ENCODE measurements at places on chromosomes 7 and 10.
A peak's percentile ranks its signal among the peaks of the same experiment; 100 is the strongest.

- no peak for DNase-seq
Observed at GRCh38 chr10:43252166-43252782, 14.6 kb downstream of the RASGEF1A start.

DNA sequence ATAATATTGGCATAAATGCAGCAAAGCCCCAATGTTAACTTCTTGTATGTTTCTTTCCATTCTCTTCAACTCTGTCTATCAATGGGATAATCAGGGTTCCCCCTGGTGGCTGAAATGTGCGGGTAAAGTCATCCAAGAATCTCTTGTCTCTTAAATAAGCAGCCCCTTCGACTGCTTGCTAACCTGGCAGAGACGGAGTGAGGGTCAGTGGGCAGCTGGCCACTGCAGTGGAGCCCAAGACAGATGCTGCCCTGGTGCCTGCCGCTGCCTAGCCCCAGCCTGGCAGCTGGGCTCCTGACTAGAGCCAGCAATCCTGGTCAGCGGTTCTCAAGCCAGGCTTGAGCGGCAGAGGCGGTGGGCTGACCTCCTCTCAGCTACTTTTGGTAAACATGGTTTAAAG, 248.9 kb downstream of the COBL start:
- peak; percentile 73 for DNase-seq

GRCh38 chr10:5165738-5166137, 19.2 kb downstream of the AKR1C8 start:
- DNase-seq, result no peak

GRCh38 chr10:29618341-29619171, 16.2 kb downstream of the SVIL start:
- no peak for DNase-seq

- no peak for DNase-seq
Observed at GRCh38 chr7:112940314-112940732, 146.3 kb downstream of the GPR85 start.

DNA sequence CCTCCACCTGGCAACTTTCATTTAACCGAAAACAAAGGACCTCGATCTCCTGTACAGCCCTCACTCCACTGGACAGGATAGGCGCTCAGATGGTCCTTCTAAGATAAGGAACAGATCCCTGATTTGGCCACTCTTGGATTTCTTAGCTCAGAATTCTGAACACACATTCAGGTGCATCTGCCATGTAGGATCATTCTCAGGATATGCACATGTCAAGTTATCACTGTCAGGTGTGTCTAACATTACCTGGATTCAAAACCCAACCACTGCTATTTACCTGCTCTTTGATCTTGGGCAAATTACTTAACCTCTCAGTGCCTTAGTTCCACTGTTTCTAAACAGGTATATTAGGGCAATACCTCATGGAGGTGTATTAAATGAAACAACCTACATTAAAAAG, 12.2 kb upstream of the ADD3 start:
- no peak for DNase-seq

DNA sequence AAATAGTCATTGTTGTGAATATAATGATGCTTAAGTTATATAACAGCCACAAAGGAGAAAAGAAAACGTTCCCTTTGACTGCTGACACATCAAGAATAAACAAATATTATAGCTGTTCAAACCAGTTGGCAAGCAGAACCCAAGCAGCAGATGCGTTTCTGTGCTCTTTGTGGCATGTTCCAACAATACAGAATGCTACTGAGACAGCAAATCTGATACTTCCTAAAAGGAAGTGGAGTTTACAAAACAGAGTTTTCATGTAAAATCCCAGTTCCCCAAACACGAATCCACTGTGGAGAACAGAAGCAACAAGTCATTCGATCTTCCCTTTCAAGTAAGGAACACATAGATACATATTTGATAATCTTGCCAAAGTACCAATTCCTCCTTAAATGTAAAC, 170.9 kb upstream of the ASAH2 start:
- DNase-seq, result no peak

GRCh38 chr10:5983774-5984173, 6.4 kb upstream of the IL15RA start:
- DNase-seq, result no peak

- DNase-seq, result peak; percentile 30
Observed at GRCh38 chr10:88289342-88289741, 293.8 kb downstream of the RNLS start.

GRCh38 chr10:13404305-13404759, 56.2 kb upstream of the SEPHS1 start:
- DNase-seq, result peak; percentile 8

GRCh38 chr7:134307320-134307719, 9.4 kb downstream of the SLC35B4 start:
- DNase-seq, result peak; percentile 56

GRCh38 chr7:50362142-50362541, 57.6 kb downstream of the IKZF1 start:
- no peak for DNase-seq

DNA sequence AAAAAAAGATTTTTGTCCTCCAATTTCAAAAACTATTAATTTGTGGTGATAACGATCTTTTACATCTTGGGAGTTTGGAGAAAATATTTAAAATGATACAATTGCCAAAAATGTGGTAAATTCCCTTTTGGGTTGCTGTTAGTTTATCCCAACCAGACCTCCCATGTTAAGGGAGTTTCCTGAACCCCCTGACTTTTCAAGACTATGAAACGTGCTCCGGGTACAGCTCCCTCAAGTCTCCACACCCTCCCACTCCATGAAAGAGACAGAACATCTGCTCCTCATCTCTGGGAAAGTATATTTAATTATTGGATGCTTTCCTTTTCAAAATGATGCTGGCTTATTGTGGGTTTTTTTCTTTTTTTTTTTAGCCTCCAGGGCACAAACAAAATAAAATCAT, 534.6 kb upstream of the NRP1 start:
- DNase-seq, result peak; percentile 24

DNA sequence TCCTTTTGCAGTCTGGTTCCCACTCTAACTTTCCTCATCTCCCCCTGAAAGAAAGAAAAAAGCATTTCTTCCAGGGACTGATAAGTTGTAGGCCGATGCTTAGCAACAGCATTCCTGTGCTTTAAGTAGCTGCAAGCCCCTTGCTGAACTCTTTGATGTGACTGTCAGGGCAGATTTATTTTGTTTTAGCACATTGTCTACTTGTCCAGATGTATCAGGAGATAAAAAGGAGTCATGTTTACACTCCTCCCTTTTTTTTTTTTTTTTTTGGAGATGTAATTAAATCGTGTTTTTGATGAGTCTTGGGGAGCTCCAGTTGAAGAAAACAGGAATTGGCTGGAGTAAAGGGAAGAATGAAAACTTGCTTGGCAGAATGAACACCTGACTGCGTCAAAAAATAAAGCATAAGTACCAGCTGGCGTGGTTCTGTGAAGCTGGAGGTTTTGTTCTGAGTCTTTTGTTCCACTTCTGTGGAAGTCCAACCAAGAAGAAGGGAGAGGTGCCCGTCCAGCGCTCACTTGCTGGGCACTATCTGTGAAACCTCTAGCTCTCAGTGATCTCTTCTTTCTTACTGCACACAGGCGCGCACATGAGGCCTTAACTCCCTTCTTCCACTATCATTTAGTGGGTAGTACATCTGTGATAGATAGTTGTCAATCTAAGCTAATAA, 871.7 kb downstream of the LRMDA start:
- peak; percentile 37 for DNase-seq

- no peak for DNase-seq
Observed at GRCh38 chr10:107544706-107545520, 380.4 kb upstream of the SORCS1 start.

GRCh38 chr7:26179826-26180497, 20.6 kb downstream of the HNRNPA2B1 start:
- no peak for DNase-seq

DNA sequence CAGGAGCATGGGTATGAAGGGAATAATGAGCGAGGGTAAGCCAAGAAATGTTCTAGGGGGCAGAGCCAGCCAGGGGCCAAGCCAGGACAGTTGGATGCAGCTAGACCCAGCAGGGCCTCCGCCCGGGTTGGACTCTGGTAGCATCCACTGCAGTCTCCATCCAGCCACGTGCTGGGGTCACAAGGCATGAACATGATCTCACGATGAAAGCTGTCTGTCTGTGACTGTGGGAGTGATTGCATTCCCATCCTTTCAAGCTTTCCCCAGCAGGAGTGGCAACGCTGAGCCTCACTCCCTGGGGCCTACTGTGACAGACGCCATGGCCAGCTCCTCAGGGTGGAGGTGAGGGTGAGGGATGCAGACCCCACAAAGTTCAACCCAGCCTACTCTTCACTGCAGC, 47.8 kb upstream of the RET start:
- DNase-seq, result no peak

- no peak for DNase-seq
Observed at GRCh38 chr10:101079874-101080273, 18.1 kb downstream of the KAZALD1 start.

- peak; percentile 57 for DNase-seq
Observed at GRCh38 chr7:41820111-41820671, 117.3 kb upstream of the INHBA start.

GRCh38 chr10:109619914-109620313, 303.4 kb downstream of the XPNPEP1 start:
- no peak for DNase-seq

DNA sequence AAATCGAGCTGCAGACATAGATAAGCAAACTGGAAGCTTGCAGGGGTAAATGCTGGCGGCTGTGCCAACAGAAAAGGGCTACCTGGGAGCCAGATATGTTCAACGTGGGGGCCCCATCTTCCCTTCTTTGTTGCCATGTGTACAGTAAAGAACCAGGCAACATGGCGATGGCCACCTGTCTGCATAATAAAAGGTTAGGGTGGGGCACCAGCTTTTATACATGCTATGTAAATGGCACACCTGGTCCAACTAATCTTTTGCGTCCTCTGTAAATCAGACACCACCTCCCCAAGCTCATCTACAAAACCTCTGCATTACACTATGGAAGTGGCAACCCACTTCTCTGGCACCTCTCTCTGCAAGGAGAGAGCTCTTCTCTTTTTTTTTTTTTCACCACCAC, 13.9 kb downstream of the BUD31 start:
- no peak for DNase-seq

DNA sequence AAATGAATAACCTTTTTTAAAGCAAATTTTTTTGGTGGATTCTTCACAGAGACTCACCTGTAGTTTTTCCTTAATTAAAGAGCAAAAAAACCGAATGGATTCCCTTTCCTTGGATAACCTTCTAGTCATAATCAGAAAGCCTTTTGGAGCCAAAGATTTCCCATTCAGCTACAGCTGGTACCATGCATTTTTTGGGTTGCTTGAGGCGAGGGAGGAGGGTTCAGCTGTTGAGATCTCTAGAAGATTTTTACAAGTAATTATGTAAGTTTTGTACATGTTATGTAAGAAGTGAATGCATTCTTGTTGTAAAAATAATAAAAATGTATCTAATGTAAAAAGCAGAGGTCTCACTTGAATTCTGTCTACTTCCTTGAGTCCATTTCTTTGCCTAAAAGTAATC, 463.2 kb downstream of the SORCS3 start:
- DNase-seq, result no peak

DNA sequence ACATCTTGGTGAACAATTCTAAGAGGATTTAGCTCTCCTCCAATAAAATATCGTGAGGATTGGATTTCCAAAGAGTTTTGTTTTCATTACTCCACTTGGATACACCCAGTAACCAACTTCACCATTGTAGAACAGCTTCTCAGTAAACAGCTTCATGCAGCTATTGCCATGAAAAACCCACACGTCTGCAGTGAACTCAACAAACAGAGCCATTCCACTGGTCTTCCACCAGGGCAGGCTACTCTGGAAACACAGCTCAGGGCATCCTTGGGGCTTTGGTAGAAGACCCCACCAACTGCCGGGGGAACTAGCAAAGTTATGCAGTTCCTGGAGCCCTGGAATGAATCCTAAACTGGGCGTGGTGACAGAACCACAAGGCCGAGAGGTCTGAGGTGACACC, 77.4 kb downstream of the CALN1 start:
- DNase-seq, result no peak

DNA sequence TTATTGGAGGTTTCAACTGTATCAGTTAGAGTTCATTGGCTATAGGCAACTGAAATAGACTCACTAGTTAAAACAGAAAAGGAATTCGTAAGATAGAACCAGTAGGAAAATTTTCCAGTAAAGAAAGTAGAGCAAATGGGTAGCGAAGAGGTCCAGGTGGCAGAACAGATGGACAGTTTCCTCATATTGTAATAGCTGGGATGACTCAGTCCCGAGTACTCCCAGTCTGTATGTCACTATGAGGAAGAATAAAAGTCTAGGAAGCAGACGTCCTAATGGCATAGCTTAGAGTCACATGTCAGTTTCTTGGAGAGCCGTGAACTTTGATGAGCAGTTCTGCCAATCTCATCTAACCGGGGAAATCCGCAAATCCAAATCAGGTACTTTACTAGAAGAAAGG, 95.3 kb downstream of the RNF32 start:
- no peak for DNase-seq

DNA sequence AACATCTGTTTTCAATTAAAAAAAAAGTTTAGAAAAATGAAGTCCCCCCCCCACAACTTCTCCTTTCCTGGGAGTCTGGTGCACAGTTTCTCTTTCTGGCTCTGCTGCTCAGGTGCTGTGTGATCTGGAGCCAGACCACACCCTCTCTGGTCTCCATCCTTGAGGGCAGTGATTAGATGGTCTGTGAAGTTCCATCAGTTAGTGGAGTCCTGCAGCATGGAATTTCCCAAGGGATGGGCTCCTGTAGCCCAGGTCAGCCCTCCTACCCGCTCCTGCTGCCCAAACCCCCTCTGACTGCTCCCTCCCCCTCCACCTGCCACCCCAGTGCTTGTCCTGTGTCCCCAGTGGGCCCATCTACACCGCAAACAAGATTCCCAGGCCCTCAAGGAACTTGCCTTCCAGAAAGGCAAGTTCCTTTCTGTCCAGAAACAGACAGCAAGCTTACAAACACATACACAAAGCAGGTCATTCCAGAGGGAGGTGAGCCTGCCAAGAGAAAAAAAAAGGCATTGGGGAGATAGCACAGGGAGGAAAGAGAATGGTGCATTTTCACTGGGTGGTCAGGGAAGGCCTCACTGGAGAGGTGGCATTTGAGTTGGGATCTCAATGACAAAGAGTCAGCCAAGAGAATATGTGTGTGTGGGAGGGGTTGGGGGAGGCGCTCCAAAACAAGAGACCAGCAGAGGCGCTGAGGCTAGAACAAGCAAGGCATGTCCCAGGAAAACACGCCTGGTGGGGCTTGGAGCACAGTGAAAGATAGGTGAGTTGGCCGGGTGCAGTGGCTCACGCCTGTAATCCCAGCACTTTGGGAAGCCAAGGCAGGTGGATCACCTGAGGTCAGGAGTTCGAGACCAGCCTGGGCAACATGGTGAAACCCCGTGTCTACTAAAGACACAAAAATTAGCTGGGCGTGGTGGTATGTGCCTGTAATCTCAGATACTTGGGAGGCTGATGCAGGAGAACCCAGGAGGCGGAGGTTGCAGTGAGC, 49.5 kb upstream of the SLC29A3 start:
- DNase-seq, result no peak

- DNase-seq, result peak; percentile 63
Observed at GRCh38 chr7:100483722-100484672, at the start of gene NYAP1. Gene NYAP1, plus strand, starts transcription at chr7:100483927. Its CDS starts 1,385 bp downstream, at chr7:100485312.

GRCh38 chr10:132591166-132591971, 53.8 kb downstream of the INPP5A start:
- DNase-seq, result peak; percentile 73

- DNase-seq, result no peak
Observed at GRCh38 chr7:66409493-66409892, 204.4 kb downstream of the TPST1 start.

All from EH (cell line).